MM.1S (cell line): ENCODE measurements at places on chromosomes 16 and 17.
A peak's percentile ranks its signal among the peaks of the same experiment; 100 is the strongest.

DNA sequence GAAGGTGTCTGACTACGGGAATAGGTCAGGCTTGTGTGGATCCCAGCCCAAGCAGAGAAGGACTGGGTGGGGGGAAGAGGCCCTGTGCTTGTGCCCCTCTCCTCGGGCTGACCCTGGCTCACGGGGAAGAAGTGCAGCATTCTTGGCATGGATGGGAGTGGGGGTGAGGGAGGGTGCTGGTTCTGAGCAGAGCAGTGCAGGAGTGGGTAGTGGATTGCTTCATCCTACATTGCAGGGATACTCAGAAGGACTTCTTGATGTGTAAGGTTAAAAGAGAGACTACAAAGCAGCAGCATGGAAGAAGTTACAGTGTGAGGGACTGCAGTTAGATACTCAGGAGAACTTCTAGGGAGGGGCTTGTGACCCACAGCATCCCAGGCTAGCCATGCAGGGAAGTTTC is 2.1 kb downstream of the ARHGAP23 start:
- no peak overlapping the region; the same call in 1 of the 2 replicates for H3K27ac ChIP-seq
- H3K4me3 ChIP-seq: no peak overlapping the region
- peaks cover 25% of the 10 kb centered on the region for H3K4me1 ChIP-seq
- no peaks in the 10 kb centered on the region for H3K36me3 ChIP-seq
- no peaks in the 10 kb centered on the region for H3K27me3 ChIP-seq

- H3K27ac ChIP-seq: no peak overlapping the region
- H3K4me1 ChIP-seq: no peaks in the 10 kb centered on the region
- H3K36me3 ChIP-seq: no peaks in the 10 kb centered on the region
- no peak for DNase-seq
- no peaks in the 10 kb centered on the region for H3K27me3 ChIP-seq
Measured at GRCh38 chr17:80229011-80229410, 8.8 kb downstream of the SLC26A11 start.

GRCh38 chr16:78259873-78260272 is 160.4 kb downstream of the WWOX start:
- DNase-seq: no peak
- no peaks in the 10 kb centered on the region for H3K36me3 ChIP-seq
- no peaks in the 10 kb centered on the region for H3K4me1 ChIP-seq
- no peaks in the 10 kb centered on the region for H3K27me3 ChIP-seq
- H3K4me3 ChIP-seq: no peak overlapping the region

- H3K36me3 ChIP-seq: no peaks in the 10 kb centered on the region
- H3K4me1 ChIP-seq: no peaks in the 10 kb centered on the region
- H3K4me3 ChIP-seq: no peak overlapping the region
- H3K27ac ChIP-seq: no peak overlapping the region
Measured at GRCh38 chr17:66779237-66779606, 55.7 kb upstream of the CACNG5 start.

DNA sequence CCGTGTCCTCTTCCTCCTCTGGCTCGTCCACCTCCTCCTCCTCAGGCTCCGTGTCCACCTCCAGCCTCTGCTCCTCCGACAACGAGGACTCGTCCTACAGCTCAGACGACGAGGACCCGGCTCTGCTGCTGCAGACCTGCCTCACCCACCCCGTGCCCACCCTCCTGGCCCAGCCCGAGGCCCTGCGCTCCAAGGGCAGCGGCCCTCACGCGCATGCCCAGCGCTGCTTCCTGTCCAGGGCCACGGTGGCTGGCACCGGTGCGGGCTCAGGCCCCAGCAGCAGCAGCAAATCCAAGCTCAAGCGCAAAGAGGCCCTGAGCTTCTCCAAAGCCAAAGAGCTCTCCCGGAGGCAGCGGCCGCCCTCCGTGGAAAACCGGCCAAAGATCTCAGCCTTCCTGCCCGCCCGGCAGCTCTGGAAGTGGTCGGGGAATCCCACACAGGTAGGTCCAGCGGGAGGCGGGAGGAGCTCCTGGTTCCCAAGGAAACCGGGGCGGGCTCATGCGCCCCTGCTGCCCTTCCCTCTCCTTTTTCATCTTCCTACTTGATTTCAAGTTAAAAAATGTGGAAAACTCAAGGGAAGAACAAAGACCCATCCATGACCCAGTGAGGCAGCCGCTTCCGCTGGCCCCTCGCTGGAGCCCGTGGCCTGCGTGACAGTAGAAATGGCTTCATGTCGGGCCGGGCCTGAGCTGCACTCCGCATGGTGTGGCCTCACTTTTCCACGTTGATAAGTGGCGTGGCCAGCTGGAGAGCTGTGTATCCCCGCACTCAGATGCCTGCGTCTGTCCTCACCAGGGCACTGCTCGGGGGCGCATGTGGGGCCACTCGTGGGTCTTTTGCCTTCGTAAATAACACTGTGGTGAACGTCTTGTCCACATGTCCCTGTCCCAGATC is 50.7 kb downstream of the ACTG1 start:
- H3K27ac ChIP-seq: no peak overlapping the region
- no peaks in the 10 kb centered on the region for H3K36me3 ChIP-seq

DNA sequence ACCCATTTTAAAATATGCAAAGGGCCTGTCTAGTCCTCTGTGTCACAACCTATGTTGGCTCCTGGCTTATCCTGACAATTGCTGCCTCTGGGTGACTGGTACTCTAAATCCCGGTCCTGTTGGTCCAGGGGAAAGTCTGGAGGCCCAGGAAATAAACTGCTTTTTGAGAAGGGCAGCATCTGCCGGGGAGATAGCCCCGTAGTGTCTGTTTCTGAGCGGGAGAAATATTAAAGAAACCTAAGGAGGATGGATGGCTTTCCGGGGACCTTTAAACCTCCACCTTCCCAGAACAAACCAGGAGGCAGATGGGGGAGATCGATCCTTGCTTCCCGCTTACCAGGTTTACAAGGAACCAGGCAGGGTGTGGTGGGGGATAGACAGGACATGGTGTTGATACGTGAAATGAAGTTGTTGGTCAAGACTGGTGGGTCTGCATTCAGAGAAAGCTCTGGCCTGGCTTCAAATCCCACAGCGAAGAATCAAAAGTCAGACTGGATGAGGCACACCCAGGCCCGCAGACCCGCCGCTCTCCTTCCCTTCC is 3.8 kb downstream of the HOXB2 start:
- no peak overlapping the region for H3K27ac ChIP-seq
- no peak overlapping the region for H3K4me3 ChIP-seq
- no peak for DNase-seq
- H3K4me1 ChIP-seq: peaks cover 5% of the 10 kb centered on the region; the same call in 1 of the 2 replicates

DNA sequence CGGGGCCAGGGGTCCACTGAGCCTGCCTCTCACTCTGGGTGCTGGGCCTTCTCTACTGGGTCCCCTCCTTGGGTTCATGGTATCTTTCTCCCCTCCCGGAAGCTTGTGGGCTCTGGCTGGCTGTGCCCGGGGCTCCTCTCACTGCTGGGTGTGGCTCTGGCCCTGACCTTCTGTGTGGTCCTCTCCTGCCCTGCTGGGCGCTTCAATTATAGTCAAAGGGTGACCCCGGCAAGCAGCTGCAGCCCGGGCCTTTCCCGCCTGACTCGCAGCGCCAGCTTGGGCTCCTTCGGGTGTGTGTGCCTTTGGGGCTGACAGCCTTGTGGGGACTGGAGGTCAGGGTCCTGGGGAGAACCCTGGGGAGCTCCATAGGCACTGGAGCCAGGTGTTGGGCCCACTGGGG is 54.2 kb upstream of the PVALEF start:
- H3K4me1 ChIP-seq: no peaks in the 10 kb centered on the region
- no peak for DNase-seq
- peaks cover 100% of the 10 kb centered on the region for H3K27me3 ChIP-seq
- H3K27ac ChIP-seq: no peak overlapping the region
- no peak overlapping the region for H3K4me3 ChIP-seq

DNA sequence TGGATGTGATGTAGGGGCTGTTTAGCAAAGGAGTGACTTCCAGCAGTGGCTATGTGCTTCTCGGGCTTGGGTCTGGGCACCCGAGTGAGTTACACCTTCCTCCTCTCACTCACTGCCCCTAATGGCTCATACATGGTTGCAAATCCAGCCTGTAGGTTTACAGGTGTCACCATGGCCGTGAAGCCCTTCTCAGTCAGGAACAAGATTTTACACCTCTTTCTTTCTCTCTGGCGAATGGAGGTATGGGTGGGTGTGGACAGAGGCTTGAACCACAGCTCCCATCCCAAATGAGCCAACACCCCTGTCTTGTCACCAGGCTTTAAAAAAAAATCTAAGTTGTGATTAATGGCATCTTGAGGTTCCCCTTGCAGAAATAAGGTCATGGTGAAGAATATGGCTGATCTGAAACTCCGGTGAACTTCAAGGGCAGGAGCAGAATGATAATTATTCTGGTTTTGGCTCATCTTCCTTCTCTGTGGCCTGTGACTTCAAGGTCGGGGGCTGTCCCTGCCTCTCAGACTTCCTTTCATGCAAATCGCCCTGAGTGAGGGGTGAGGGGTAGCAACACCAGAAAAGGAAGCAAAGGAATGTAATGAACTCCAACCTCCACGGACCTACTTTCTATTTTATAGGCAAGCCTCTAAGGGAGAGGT is 331.2 kb downstream of the MAF start:
- no peaks in the 10 kb centered on the region for H3K36me3 ChIP-seq
- H3K27ac ChIP-seq: no peak overlapping the region
- no peak for DNase-seq
- H3K27me3 ChIP-seq: no peaks in the 10 kb centered on the region

- no peak for DNase-seq
- H3K4me3 ChIP-seq: no peak overlapping the region
- no peaks in the 10 kb centered on the region for H3K4me1 ChIP-seq
- H3K36me3 ChIP-seq: no peaks in the 10 kb centered on the region
- no peaks in the 10 kb centered on the region for H3K27me3 ChIP-seq
- H3K27ac ChIP-seq: no peak overlapping the region
Measured at GRCh38 chr17:80386341-80386740, 28.6 kb upstream of the ENDOV start.

DNA sequence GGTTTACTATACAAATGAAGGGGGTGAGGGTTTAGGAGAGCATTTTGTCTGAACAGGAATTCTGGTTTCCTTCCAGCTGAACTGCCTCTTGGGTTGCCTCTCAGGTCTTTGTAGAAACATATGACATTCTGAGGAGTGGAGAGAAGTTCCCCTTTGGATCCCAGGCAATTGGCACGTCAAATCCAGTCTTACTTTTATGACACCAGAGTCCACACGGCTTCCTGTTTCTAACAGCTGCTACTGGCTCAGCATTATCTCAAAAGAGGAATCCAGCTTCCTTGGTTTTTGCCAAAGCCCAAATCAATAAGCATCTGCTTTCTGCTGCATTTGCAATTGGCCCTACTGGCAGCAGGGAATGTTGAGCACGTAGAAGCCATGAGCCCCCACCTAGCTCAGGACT is 97.6 kb upstream of the FAM20A start:
- DNase-seq: no peak
- no peaks in the 10 kb centered on the region for H3K27me3 ChIP-seq
- no peaks in the 10 kb centered on the region for H3K36me3 ChIP-seq
- H3K27ac ChIP-seq: no peak overlapping the region
- H3K4me3 ChIP-seq: no peak overlapping the region
- H3K4me1 ChIP-seq: no peaks in the 10 kb centered on the region

DNA sequence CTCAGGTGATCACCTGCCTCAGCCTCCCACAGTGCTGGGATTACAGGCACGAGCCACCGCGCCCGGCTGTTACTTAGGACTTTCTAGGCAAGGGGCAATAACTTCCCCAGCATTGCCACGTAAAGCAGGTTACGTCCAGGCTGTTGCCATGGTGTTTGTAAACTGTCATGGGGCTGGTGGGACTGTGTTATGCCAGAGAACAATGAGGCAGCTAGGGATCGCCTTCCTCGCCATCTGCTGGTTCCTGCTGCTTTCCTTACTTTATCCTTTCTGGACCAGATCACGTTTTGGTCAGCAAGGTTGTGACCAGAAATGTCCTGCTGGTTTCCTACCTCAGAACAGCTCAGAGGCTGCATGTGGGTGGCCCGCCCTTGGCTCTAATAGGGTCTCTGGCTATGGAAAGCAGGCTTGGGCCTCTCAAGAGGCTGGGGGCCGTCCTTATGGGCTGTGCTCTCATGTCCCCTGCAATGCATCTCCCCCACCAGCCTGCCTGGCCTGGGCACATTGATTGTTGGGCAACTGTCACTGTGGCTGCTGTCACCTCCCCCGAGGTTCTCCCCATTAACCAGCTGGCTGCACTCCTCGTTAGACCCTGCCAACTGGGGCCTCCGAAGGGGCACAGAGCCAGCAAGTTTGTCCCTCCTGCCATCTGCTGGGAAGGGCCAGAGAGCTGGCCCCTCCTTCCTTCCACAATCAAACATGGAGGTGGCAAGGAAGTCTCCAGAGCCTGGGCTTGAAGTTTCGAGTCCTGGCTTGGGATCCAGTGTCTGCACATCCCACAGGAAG is 28.2 kb upstream of the ZC3H18 start:
- peaks cover 27% of the 10 kb centered on the region for H3K27me3 ChIP-seq
- no peaks in the 10 kb centered on the region for H3K36me3 ChIP-seq
- H3K4me3 ChIP-seq: no peak overlapping the region

DNA sequence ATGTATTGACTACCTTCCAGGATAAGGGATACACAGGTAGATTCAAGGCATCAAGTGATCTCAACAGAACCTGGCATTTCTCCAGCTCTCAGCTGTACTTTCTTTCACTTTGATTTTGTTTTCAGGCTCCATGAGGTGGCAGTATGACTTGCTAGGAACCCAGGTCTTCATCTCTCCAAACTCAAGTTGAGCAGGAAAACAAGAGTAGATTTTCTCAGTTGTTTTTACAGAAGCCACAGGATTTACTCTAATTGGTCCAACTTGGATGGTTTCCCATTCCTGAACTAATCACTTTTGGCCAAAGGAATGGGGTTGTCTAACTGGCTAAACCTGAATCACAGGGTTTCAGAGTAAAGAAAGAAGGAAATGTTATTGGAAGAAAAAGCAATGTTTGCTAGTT is 146.6 kb downstream of the TRIM37 start:
- no peak overlapping the region for H3K27ac ChIP-seq
- no peaks in the 10 kb centered on the region for H3K36me3 ChIP-seq
- peak; percentile 10 for DNase-seq
- H3K27me3 ChIP-seq: no peaks in the 10 kb centered on the region

DNA sequence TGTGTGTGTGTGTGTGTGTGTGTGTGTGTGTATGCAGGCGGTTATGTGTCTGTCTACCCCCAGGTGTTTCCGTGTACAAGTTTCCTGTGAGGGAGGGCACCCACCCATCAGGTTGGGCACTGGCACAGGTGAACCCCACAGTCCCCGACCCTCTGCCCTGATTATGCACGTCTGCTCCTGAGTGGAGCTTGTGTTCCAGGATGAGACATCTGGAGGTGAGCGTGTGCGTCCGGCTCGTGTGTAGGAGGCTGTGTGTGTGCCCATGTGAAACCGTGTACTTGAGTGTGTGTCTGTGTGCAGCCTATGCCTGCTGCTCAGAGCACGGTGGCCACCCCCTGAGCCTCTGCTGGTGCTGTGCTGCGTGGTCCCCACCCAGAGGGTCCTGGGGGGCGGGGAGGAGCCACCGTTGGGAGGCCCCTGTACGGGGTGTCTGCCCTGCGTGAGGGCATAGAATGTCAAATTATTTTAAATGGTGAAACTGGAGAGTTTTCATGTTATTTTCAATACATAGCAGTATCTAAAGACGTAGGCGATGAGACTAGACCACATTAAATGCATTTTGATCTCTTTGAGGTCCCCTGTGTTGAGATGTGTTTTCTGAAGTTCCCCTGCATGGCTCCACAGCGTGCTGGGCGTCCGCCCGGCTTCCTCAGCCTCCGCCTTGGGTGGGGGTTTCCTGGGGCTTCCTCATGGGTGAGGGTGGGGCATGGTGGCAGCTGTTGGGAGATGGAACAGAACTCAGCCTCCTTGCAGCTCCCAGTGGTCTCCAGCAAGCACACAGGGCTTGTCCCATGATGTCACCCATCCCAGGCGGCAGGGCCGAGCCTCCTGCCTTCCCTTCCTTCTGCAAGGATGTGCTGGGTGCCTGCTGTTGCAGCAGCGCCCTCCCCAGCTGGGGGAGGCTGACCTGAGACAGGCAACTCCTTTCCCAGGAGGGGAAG is 43.4 kb downstream of the KCNJ12 start:
- H3K27me3 ChIP-seq: peaks cover 29% of the 10 kb centered on the region
- no peak overlapping the region for H3K27ac ChIP-seq
- H3K4me3 ChIP-seq: no peak overlapping the region
- no peaks in the 10 kb centered on the region for H3K4me1 ChIP-seq
